ENCODE measurements at places on chromosomes 11 and 22.

- no peak for DNase-seq
Observed at GRCh38 chr11:37957717-37958116, 1359.7 kb upstream of the RAG2 start.

- no peak for DNase-seq
Observed at GRCh38 chr11:30855383-30856006, 269.3 kb upstream of the MPPED2 start.

- no peak for DNase-seq
Observed at GRCh38 chr11:75874684-75875341, 59.8 kb downstream of the UVRAG start.

DNA sequence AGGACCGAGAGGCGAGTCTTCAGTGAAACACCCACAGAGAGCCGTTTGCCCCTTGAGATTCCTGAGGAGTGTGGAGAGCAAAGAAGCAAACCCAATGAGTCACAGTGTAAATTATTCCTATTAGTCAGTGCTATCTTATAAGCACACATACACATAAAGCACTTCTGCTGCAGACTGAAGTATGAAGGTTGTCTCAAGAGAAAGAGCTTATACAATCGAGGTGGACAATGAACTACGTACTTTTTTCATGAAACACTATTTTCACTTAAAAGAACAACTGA is 37.3 kb downstream of the GALNT18 start:
- DNase-seq, result no peak

- DNase-seq, result no peak
Observed at GRCh38 chr11:29446132-29446531, 570.7 kb downstream of the KCNA4 start.

GRCh38 chr11:122902951-122903350 is 20.4 kb downstream of the JHY start:
- no peak for DNase-seq

DNA sequence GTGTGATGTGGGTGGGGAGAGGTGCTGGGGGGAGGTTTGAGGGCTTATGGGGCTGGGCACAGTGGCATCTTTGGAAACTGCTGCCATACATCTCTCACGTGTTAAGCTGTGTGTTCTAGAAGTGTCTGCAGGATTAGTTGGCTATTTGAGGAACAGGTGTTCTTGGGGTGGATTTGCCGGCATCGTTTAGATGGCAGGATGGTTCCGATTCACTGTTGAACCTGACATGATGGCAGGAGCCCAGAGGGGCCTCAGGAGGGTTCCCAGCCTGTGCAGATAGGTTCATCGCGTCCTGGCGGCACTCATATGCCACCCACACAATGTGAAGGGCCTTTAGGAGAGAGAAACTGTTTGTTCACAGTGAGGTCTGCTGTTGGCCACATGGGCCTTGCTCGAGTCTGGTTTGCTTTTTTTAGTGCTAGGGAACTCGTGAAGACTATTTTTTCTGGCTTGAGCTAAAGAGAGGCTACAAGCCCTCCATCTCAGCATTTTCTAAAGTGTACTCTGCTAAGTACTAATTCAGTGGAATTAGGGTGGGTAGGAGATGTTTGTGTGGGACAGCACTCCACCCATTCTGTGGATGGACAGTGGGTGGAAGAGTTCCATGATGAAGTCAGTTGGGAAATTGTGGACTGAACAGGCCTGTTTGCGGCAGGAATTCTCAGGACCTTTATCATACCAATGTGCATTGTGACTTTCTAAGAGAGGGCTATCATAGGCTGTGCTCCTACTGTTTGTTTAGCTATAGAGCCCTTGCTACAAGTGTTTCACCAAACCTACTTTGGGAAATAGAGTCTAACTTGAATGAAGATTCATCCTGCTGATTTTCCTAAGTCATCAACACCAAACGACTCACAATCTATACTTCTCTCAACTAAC is 55.4 kb upstream of the PLET1 start:
- no peak for DNase-seq

DNA sequence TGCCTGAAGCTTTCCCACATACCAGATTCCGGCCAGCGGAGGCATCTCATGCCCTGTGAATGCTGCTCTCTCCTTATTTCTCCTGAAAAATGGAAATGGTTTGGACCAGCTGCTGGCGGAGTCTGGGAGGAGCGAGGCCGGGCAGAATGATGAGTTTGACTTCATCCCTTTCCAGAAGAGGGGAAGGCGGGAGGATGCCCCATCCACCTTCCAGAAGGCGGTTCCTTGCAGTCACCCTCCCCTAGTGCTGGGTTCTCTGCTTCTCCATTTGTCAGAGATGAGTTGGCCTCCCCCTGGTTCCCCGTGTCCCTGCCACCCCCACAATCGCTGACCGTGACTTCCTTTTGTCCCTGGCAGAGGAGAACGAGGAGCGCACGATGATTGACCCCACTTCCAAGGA is 75.6 kb downstream of the PARVB start:
- no peak for DNase-seq

DNA sequence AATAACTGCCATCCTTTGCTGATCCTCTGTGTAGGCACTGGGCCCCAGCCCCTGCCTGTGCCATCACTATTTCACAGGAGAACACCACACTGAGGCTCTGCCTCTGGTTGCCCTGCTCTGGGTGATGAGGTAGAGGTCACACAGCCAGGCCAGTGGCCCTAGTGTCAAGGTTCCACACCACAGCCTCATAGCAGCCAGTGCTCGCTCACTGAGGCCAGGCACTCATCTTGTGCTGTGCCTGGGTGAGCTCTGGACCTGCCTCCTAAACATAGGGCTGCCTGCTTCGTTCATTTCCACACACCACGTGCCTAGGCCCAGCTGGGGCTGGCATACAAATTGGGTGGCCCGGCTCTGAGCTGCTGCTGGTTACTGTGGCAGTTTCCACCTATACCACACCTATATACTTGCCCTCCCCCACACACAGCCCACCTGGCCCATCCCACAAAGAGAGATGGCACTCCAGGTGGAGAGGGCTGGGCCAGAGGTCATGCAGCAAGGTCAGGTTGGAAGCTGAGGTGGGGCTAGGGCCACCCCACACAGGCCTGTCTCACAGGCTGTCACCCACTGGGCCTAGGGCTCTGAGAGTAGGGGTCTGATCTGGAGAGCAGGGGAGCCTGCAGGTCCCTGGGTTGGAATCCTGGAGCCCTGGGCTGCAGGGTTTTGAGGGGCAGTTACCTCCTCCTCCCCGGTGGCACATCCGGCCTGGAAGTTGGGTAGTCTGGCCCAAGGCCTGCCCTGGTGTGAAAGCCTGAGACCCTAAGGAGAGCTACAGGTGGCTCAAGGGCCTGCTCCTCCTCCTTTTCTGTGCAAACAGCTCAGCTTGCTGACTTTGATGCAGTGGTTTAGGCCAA is 11.2 kb downstream of the KCNQ1OT1 start:
- DNase-seq, result no peak

DNA sequence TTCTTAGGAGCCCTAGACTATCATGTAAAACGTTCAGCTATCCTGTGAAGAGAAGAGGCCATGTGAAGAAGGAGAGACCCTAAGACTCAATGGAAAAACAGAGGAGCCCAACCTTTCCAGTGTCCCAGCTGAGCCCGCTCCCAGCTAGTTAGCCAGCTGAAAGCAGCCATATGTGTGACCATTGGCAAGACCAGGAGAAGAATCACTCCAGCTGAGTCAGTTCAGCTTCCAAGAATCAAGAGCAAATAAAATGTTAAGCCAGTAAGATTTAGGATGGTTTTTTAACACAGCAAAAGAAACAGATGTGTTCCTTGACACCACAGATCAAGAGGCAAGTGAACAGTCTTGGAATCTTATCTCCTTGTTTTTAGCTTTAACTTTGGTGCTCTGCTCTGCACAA is 108.0 kb downstream of the CCDC81 start:
- DNase-seq, result no peak

GRCh38 chr11:121309688-121310087 is 17.1 kb downstream of the SC5D start:
- DNase-seq, result no peak

GRCh38 chr11:36240173-36240572 is 49.1 kb downstream of the COMMD9 start:
- no peak for DNase-seq

DNA sequence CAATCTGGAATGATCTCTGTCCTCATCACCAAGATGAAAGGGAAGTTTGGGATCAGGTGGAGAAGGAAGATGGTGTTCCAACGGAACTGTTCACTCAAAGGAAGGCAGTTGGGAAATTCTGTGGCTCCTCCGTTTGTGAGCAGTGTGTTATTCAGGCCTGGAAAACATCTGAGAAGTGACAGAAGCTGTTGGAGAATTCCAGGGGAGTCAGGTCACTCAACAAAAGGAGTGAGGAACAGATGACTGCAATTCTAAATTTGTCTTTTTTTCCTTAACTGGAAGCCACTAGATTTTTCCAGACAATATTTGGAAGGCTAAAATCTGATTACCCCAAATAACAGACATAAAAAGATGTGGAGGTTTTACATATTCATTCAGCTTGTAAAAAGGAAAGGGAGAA is 107.8 kb downstream of the CD44 start:
- no peak for DNase-seq

DNA sequence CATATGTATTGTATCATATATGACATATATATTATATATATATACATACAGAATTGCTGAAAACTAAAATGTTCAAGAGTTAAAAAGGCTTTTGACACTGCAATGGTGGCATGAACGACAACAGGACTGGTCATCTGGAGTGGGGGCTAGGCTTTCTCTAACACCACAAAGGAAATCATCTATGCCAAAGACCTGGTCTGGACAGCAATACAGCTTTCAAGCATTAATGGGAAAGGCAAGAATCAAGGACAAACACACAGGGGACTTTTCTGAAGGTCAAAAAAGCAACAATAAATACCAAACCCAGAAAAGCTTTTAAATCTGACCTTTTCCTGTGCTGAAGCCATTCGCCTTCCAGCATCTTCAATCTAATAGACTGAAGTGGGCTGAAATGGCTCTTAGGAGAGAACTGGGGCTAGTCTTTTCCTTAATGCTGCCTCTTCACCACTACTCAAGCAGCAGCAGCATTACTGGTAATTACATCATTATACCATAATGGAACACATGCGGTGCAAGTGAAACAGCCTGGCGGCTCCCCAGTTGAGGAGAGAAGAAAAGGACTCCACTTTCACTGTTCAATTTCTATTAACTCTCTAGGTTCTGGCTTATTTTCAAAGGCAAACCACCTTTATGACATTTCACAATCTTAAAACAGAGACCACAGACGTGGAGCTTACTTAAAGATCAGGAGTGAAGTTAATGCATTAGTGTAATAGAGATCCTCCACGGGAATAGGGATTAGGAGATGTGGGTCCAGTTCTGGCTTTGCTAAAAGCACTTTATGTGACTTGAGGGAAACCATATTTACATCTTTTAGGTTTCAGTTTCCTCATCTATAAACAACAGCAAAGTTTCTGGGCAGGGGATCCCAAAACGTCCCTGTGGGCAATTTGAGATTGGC is 63.0 kb downstream of the GAB2 start:
- peak; percentile 32 for DNase-seq

GRCh38 chr22:30381264-30381663 is 5.9 kb downstream of the RNF215 start:
- no peak for DNase-seq

DNA sequence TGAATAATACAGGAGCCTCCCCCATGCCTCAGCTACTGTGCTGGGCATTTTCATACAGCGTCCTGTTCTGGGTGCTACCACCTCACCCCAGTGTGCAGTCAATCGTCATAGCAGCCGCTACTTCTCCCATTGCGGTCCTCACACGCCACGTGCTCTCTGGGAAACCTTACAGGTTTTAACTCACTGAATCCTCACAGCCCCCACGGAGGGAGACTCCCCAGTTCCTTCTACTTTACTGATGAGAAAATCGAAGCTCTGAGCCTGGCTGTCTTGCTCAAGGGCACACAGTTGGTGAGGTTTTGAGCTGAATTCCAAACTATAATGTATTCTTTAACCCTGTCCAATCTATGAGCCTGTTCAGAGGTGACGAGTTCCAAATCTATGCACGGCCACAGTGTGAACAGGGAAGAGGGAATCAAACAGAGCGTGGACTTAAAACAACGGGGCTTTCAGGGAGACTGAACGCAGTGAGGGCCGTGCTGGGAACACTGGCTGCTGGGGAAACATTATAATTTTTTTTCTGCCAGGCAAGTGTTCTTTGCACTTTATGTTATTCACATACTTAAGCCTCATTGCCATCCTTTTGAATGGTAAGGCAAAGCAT is 421.5 kb downstream of the BRD1 start:
- no peak for DNase-seq

- DNase-seq, result no peak
Observed at GRCh38 chr22:49720279-49720959, 107.3 kb downstream of the BRD1 start.

DNA sequence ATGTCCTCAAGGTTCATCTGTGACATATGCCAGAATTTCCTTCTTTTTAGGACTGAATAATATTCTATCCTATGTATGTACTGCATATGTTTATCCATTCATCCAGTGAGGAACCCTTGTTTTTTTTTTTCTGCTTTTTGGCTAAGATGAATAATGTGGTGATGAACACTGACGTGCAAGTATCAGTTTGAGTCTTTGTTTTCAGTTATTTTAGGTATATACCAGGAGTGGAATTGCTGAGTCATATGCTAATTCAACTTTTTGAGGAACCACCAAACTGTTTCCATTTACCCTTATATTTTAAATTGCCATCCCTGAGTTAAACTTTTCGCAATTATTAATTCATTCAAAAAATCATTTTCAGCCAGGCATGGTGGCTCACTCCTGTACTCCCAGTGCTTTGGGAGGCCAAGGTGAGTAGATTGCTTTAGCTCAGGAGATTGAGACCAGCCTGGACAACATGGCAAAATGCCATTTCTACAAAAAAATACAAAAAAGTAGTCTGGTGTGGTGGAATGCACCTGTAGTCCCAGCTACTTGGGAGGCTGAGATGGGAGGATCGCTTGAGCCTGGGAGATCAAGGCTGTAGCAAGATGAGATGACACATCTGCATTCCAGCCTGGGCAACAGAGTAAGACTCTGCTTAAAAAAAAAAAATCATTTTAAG is 64.2 kb downstream of the MICAL2 start:
- DNase-seq, result no peak

DNA sequence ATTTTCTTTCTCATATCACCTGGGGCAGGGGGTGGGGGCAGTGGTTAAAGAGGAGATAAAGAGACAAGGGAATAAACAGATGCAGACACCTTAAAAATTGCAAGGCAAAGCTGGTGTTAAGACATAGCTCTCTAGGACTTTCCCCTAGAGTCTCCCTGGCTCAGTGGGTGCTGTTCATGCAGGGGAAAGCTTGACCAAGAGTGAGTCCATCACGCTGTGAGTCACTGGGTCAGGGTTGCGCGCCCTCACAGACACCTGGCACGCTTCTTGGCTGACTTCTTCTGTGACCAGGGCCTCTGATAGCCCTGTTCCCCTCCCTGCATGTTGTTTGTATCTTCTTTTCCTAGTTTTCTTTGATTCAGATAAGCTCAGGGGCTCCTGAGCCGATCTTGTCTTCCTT is 31.9 kb downstream of the COMMD9 start:
- DNase-seq, result no peak

- no peak for DNase-seq
Observed at GRCh38 chr22:26443901-26444690, 15.0 kb downstream of the ASPHD2 start.

DNA sequence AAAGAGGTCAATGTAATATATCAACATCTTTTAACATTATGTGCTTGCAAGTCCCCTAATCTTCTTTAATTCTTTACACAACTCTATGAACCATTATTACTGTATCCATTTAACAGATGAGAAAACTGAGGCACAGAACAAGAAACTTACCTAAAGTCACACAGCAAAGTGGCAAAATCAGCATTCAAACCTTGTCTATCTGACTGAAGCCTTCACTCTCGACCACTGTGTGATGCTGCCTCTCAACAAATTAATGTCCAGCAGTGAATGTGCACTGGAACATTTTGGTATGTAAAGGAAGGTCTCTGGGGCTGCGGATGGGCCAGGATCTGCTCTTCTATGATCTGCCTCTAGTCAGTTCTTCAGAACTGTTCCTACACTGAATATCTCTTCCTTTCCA is 42.1 kb downstream of the PRCP start:
- no peak for DNase-seq

- DNase-seq, result no peak
Observed at GRCh38 chr22:46758121-46758520, 4.3 kb upstream of the TBC1D22A start.
